ENCODE measurements at places on chromosomes 7 and 10.

GRCh38 chr7:67690700-67691099 lies 694.1 kb downstream of the TYW1 start:
- no peak for DNase-seq

DNA sequence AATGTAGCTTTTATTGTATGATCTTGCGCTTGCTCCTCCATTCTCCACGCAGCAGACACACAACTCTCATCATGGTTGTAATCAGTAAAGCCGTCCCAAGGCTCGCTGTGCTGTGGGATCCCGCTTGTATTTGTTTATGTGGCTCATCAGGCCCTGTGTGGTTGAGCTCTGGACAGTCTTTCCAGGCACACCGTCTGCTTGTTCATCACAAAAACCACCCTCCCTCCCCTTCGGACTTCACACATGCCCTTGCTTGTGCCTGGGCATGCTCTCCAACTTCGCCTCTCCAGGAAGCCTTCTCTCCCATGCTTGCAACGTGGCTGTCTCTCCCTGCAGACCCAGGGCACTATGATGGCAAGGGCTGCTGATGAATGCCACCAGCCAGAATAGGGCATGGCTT lies 62.4 kb downstream of the HK1 start:
- DNase-seq, result no peak

- DNase-seq, result no peak
These were observed 53.9 kb upstream of the IL6 start for GRCh38 chr7:22672846-22673680.

DNA sequence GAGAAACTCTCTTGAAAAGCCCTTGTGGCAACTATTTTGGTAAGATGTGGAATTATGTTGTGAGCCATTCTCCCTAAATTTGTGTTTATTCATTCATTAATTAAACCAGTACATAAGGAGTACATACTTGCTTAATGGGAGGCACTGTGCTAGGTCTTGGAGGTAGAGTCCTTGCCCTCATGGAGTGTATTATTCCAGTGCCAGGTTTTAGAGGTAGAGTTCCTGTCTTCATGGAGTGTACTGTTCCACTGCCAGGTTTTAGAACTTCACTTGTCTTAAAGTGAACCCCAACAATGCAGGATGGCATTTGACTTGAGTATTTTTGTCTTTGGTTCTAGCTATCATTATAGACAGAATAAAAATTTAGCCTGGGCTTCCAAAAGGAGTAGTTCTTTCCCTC lies 8.8 kb downstream of the MXI1 start:
- DNase-seq, result no peak

GRCh38 chr10:19970717-19971116 lies 154.5 kb downstream of the PLXDC2 start:
- no peak for DNase-seq

All from BJ (cell line).